Ureter (tissue), 1 donor: ENCODE measurements at places on chromosomes 2 and 18. TPM values are rescaled to one million over a fixed set of nuclear protein-coding genes. Genes with fewer than 3 reads are reported as not detected.

DNA sequence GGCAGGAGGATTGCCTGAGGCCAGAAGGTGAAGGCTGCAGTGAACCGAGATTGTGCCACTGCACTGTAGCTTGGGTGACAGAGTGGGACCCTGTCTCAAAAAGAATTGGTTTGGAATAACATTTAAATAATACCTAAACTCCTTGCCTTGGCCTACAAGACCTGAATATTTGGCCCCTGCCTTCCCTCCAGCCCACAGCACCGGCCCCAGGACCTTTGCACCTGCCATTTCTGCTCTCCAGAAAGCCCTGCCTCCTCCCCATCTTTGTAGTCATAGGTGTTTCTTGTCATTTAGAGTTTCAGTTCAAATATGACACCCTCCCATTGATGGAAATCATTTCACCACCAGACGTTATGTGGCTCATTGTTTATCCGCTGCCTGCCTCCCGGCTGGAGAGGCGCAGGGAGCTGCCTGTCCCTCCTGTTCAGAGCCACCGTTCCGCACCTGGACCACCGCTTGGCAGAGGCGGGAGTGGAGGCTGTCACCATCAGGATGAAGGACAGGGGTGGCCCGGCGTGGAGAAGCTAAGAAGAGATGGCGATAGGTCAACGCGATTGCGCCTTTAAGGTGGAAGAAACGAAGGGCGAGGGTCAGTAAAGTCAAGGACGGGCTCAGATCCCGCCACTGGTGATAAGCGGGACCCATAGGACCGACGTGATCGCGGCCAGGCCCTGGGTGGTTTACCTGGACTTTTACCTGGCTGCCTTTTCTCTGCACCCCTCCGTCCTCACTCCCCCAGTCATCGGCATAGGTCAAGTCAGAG, 638 bp upstream of the LPIN1 start:
- DNase-seq, result no peak

GRCh38 chr18:48927286-48928080, 23.3 kb downstream of the SMAD7 start:
- no peak for DNase-seq

Gene KIF5C
- total RNA-seq, result 14.3 TPM

Gene CYP27A1
- 16.4 TPM for total RNA-seq

Gene HOXD11
- 1.2 TPM for total RNA-seq

DNA sequence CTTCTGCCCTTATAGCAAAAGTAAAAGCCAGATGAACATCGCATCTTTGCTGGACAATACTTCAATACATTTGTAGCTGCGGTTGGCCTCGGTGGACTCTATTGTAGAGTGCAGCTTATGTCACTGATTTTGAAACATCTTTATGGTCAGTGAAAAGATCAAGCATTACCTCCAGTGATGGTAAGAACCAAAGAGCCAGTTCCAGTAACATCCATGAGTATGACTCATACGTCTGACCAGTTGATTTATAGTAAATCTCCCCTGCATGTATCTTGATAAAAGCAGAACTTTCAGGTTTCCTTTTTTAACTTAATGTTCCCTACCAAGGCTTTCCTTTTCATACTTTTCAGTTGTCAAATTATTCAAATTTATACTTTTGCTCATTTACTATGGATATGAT, 119.2 kb upstream of the HNRNPA3 start:
- DNase-seq, result no peak

GRCh38 chr2:12847694-12848575, 131.2 kb downstream of the TRIB2 start:
- no peak for DNase-seq

Gene SUCLG1
- 90.7 TPM for total RNA-seq

Gene GNLY
- total RNA-seq, result 1.9 TPM

- no peak for DNase-seq
These were observed 431.2 kb upstream of the CHST9 start for GRCh38 chr18:27616324-27616723.

GRCh38 chr2:25567406-25567805, 106.0 kb downstream of the DTNB start:
- no peak for DNase-seq

Gene MC4R
- not detected for total RNA-seq

DNA sequence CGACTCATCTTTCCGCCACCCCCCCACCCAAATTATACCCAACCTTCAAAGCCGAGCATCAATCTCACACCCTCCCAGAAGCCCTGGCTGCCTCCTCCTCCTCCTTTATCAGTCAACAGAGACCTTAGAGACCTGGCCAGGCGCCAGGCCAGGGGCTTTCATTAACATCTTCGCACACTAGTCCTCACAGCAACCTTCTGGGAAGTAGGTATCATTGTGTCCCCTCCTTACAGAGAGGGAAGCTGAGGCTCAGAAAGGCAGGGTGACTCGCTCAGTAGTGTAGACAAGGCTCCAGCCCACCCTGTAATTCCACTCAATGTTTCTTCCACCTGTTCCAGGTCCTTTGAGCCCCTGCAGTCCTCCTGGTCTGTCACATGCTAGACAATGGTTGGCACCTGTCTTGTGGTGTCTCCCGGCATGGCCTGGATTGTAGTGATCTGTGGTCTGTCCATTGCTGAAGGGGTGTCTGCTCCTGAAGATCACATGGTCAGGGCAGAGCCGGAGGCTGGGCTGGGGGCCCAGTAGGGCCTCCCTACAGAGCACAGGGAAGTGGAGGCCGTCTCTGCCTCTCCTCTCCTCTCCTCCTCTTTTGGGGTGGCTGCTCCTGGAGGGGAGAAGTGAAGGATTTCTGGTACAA, 36.0 kb downstream of the KLHL29 start:
- peak; percentile 23 for DNase-seq

DNA sequence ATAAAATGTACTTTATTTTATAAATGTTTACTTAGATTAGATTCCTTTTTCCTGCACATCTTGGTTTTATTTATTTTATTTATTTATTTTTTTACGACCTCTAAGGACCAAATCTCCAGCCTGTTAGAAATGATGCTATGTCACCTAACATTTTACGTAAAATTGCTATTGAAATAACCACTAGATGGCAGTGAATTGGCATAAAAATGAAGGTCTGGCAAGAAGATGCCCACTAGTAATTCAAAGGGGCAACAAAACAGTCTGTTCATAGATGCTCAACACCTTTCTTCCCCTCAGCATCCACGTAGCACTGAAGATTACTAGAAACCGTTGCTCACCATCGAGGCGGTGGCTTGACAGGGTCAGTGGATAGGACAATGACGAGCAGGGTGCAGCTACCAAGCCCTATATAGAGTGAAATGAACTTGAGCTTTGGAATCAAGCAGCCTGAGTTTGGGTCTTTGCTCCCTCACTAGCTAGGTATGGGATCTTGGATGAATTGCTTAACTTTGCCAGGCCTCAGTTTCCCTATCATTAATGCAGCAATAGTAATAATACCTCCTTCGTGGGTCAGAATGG, 128.7 kb upstream of the L3MBTL4 start:
- DNase-seq, result no peak

DNA sequence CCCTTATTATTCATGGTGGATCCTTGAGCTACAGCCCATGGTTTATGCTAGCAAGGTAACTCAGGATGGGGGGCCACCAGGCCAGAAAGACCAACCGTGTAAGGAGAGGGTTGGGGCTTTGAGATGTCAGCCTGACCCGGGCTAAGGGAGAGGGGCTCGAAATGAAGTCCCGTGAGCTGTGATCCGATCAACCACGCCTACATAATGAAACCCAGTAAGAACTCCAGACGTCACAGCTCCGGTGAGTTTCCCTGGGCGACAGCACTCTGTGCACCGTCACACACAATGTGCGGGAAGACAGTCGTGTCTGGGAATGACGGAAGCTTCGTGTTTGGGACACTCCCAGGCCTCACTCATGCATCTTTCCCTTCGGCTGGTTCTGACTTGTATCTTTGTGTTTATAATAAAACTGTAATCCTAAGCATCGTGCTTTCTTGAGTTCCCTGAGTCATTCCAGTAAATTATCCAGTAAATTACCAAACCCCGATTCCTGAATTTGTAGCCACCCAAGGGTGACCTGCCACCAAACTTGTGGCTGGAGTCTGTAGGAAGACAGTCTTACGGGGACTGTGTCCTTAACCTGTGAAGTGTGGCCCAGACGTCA, 44.2 kb downstream of the CYP27C1 start:
- DNase-seq, result peak; percentile 70

DNA sequence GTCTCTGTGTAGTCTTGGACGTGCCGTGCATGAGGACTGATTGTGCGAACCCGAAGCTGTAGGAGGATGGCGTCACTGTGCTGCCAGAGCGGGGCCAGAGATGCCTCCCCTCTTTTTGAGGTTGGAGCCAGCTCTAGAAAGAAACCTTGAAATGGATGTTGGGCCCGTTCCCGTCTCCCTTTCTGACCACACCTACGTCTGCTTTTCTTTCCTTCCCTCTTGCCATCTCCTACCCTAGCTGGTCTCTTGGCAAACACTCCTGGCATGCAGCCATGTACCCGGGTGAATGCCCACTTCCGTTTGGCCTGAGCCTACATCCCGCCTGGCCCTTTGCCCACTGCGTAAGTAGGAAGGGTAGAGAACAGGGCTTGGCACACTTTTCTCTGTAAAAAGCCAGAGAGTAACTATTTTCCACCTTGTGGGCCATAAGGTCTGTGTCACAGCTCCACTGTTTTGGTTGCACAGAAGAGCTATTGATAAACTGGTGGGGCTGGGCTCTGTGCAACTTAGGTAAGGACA, 37.4 kb downstream of the SH3BP4 start:
- peak; percentile 88 for DNase-seq

- DNase-seq, result no peak
These were observed 40.0 kb downstream of the COL4A3 start for GRCh38 chr2:227204452-227204851.

DNA sequence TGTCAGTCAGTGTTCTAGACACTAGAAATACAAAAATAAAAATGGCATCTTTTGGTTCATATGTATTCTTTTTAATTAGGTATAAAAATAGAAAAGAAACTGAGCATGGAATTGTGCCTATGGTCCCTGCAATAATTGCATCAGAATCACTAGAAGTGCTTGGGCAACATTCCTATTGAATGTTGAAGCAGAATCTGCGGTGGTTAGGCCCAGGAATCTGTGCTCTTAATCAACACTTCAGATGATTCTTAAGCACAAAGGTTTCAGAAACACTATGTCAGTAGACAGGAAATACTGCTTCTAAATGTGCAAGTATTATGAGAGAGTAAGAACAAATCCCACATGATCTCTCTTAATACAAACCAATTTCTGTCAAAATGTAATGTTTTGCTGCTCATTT, 20.3 kb upstream of the RBBP8 start:
- no peak for DNase-seq

GRCh38 chr2:50344509-50345106, 687.3 kb downstream of the NRXN1 start:
- no peak for DNase-seq

DNA sequence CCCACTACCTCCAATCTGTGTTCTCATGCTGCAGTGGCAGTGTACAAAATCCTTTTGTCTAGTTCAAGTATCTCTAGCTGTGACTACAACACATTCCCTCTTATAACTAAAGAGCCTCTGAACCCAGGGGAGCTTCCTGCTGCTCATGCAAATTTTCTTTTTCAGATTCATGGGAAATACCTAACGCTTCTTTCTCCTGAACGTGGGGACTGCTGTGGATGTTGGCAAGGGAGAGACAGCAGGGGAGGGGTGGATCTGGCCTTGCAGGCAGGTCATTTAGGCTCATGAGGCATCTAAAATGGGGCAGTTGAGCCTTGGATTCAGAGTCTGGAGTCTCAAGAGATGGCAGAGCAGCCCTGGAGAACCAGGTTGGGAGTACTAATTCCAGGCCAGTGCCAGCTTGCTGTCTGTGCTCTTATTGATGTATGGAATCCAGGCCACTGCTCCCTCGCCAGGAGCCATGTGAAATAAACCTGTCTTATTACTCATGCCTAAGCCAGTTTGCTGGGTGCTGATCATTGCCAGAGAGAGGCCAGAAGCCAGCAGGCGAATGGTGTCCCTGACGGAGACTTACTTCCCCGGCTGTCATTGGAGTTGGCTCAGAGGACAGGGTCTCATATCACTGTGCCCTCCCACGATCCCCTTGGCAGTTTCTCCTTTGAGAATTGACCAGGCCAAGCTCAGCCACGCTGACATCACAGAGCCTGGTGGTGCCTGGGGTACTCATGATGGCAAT, 29.2 kb upstream of the TNP1 start:
- DNase-seq, result no peak

Gene EVA1A
- total RNA-seq, result 2.3 TPM

DNA sequence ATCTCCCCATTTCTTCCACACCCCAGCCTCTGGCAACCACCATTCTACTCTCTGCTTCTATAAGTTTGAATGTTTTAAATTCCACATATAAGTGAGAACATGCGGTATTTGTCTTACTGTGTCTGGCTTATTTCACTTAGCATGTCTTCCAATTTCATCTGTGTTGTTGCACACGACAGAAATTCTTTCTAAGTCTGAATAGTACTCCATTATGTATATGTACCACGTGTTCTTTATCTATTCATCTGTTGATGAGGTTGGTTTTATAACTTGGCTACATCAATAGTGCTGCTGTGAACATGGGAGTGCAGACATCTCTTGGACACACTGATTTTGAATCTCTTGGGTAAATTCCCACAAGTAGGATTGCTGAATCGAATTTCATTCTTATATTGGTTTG, 31.8 kb upstream of the MTX2 start:
- DNase-seq, result no peak

- DNase-seq, result no peak
These were observed 57.8 kb upstream of the HS6ST1 start for GRCh38 chr2:128376241-128377041.

DNA sequence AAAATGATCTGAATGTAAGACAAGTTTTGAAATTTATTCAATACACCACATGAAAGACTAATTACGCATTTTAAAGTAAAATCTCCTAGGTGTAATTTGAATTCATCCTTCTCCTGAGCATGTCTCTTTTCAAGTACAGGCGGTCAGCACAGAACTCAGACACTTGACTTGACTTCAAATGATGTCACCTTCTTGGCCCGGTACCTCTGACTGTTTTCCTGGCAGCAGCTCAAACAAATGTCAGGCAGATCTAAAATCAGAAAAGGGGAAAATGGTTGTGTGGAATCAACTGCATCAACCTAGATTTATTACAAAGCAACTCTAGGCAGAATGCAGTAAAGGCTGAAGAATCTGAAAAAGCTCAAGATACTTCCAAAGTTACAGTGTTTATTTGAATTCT, 11.4 kb upstream of the PROKR1 start:
- DNase-seq, result no peak
